Daoy (cell line): ENCODE measurements at places on chromosomes 2 and 18. TPM values are rescaled to one million over a fixed set of nuclear protein-coding genes. Genes with fewer than 3 reads are reported as not detected.
A peak's percentile ranks its signal among the peaks of the same experiment; 100 is the strongest.

- no peak for DNase-seq
Observed at GRCh38 chr18:34660572-34660971, 49.5 kb upstream of the DTNA start.

GRCh38 chr2:207405150-207405549, 124.6 kb upstream of the CREB1 start:
- DNase-seq: no peak

DYNAP gene
- not detected in 2 replicates for total RNA-seq

- peak; percentile 39 for DNase-seq
Observed at GRCh38 chr2:120398996-120399888, 53.3 kb downstream of the INHBB start.

DNA sequence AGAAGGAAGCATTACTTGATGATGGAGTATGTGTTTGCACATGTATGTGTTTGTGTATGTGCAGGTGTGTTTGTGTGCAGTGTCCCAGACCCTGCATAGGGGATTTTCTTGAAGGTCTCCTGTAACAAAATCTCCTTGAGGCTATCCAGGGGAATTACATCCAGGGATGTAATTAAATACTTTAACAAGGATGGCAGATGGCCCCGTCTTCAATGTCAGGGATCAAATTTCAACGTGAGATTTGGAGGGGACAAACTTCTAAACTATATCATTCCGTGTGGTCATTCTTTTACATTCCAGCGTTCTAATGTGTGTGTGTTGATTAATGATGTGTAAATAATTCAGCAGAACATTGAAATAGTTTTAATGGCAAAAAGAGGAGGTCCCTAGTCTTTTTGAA, 3.3 kb downstream of the UGT1A9 start:
- DNase-seq: no peak

GRCh38 chr2:239625971-239626734, 225.3 kb upstream of the HDAC4 start:
- DNase-seq: no peak

DNAH7 gene
- total RNA-seq: 0.11 and 0.27 TPM in 2 replicates

ST8SIA5 gene
- total RNA-seq: 0.03 and 0.40 TPM in 2 replicates

COL4A4 gene
- under 0.01 and 0.15 TPM in 2 replicates for total RNA-seq

ANKRD30BL gene
- total RNA-seq: not detected in 2 replicates

- no peak for DNase-seq
Observed at GRCh38 chr18:11882636-11883035, 25.5 kb downstream of the MPPE1 start.

GRCh38 chr2:144593803-144594202, 73.9 kb upstream of the ZEB2 start:
- no peak for DNase-seq

- DNase-seq: no peak
Observed at GRCh38 chr18:59681521-59682004, 15.7 kb downstream of the CCBE1 start.

GRCh38 chr2:128549646-128550260, 231.1 kb upstream of the HS6ST1 start:
- DNase-seq: no peak

TFCP2L1 gene
- 0.51 and 1.3 TPM in 2 replicates for total RNA-seq

DNA sequence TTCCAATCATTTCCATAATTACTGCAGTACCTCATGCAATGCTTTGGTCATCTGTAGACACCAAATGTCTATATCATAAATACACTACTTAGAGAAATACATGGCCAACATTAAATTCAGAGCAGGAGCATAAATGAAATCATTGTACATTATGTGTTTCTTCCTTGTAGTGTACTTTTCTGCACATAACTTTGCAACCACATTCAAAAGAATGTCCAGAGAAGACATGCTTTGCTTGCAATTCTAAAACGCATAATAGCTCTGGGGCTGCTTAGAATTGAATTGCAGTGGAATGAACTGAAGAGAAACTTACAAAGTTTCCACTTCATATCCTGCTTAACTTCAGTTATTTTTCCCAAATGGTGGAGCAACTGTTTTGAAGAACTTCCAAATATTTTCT, 664.4 kb downstream of the DSC3 start:
- DNase-seq: no peak

MALT1 gene
- total RNA-seq: 26.6 and 27.9 TPM in 2 replicates

SDC1 gene
- 75.2 and 84.6 TPM in 2 replicates for total RNA-seq

LIMS1 gene
- total RNA-seq: 97.7 and 99.2 TPM in 2 replicates

- DNase-seq: no peak
Observed at GRCh38 chr2:121955872-121956271, 200.4 kb downstream of the TSN start.

GRCh38 chr2:97701851-97702465, 11.4 kb upstream of the ZAP70 start:
- DNase-seq: no peak

KRTCAP3 gene
- total RNA-seq: not detected in 2 replicates

DNA sequence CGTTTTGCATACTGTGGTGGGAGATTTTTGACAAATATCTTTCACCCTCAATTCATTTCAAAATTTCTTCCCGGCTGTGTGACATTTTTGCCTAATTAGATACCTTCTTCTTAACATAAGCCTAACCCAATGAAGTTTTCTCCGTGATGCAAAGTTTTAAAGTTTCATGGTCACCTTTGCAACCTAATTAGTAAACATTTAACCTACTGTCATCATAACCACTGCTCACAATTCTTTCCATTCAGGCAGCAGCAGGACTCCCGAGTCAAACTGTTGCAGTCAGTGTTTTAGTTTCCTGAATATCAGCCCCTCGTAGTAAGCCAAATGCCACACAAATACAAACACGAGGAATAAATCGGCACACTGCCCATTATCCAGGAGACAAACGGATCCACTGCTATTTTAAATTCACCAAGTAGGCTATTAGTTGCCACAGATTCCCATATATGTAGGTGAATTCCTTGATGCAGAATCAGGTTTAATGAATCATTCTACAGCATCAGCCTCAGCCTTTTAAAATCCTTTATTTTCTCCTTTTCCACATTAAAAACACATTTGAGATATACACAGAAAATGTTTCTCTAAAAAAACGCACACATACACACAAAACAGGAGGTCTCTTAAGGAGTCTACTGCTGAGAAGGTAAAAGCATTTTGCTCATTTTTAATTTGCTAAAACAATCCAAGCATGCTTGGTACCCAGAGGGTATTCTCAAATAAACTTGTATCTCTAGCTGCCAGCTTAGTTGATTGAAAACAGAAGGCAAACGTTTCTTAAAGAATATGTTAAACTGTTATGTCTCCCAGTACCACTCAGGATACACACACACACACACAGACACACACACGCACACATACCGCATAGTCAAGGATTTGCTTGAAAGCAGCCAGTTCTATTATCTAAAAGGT, 106.5 kb upstream of the KCTD1 start:
- DNase-seq: no peak

RAPGEF4 gene
- 0.24 and 0.51 TPM in 2 replicates for total RNA-seq

- DNase-seq: no peak
Observed at GRCh38 chr2:82992968-82993367, 1466.1 kb downstream of the SUCLG1 start.

- DNase-seq: no peak
Observed at GRCh38 chr2:226622484-226622883, 177.1 kb downstream of the IRS1 start.

DNA sequence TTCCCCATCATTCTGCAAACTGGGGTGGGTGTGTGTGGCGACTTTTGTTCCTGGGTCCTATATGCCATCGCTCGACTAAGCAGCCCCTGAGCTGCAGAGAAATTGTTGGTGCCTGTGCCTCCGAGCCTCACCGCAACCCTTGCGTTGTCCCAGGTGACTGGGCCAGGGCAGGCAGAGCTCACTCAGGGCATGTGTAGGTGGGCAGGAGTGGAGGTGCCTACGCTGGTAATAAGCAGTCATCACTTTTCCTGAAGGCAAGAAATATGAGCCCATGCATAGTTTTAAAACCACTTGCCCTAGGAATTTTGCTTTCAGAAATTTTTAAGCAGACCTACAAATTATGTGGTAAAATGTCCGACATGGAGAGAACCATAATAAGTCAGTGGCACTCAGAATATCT, 197.8 kb downstream of the SMAD7 start:
- DNase-seq: no peak

APLF gene
- 1.4 and 3.0 TPM in 2 replicates for total RNA-seq

DNA sequence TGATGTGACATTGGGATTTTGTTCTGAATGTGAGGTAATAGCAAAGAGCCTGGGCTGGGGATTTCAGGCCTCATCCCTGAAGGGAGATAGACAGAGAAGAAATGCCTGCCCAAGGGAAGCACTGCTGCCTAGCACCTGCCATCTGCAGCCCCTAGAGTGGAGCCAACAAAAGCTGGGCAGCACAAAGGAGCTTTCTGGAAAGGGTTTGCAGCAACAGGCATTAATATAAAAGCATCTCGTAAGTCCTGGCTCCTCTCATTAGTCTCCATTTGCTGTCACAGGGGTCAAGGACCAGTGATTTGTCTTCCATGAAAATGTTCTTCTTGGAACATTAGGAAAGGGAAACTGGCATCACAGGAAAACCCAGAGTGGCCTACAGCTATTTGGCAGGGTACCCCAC, 157.2 kb upstream of the SLC14A2 start:
- no peak for DNase-seq

DNA sequence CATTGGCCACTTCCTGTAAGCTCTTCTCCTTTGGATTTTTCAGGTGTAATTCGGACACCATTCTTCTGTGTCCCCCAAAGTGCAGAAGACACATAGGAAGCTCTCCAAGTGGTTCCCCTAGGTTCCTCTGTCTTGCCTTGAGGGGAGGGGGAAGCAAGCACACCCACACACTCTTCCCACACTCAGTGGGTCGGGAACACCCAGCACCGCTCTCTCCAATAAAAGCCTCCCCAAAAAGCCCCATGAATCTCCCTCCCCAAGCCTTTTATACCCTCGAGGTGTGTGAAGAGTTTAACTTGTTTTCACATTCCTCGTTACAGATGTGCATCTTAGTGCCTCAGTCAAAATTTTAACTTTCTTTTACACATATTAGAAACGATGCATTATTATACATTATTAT, 9.9 kb upstream of the TMEM237 start:
- DNase-seq: no peak

- DNase-seq: no peak
Observed at GRCh38 chr2:68901199-68901514, 30.0 kb upstream of the BMP10 start.

DBI gene
- 93.6 and 133 TPM in 2 replicates for total RNA-seq

DNA sequence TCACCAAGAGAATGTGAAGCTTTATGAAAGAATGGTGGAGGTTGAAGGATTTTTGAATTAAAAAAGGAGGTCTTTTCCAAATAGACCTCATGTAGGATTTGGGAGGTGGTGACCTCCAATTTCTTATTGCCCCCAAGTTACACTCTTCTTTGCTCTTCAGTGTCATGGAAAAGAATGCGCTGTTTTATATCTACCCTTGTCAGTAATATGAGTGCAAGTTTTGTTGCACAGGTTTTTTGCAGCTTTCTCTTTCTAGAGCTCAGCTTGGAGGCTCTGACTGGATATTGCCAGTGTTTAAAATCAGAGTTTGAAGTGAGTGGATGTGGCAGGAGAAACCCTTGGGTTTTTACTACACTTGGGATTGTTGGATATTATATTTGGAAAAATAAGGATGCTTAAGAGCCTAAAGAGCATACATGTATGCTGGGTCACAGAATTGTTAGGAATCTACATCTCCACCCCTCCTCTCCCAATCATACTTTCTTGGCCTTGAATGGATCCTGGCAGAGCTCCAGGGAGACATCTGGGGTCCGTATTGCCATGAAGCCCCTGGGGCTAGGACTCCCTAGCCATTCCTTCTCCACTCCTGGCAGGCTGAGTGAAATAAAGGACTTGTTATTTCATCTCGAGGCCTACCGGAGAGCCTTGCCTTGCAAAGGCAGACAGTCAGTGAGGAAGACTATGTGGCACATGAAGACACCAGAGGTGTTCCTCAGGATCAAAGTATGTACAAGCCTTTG, 43.8 kb downstream of the APOB start:
- DNase-seq: no peak

GRCh38 chr18:12703096-12703567, 290 bp downstream of the PSMG2 start:
- no peak for DNase-seq

BCL2L11 gene
- total RNA-seq: 2.4 and 4.8 TPM in 2 replicates

RAB17 gene
- total RNA-seq: 0.40 and 2.3 TPM in 2 replicates

DNA sequence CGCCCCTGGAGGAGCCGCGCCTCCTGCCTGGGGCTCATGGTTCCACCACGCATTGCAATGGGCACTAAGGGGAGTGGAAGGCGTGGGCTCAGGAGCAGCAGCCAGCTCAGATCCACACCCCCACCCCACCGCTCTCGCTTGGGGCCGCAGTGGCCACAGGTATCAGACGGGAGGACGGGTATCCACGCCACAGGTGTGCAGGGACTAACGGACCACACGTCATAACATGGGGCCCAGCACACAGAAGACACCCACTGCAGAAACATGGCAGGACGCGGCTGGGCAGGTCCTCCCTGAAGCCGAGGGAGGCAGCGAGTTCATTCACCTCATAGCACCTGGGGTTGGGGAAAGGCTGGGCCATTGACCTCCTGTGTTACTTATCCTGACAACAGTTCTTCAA, 13.0 kb downstream of the HDAC4 start:
- no peak for DNase-seq

LRP1B gene
- not detected in 2 replicates for total RNA-seq

- no peak for DNase-seq
Observed at GRCh38 chr2:131145040-131145439, 39.9 kb downstream of the PLEKHB2 start.

IRS1 gene
- 5.2 and 6.4 TPM in 2 replicates for total RNA-seq

CHCHD5 gene
- total RNA-seq: 18.9 and 26.2 TPM in 2 replicates

DNA sequence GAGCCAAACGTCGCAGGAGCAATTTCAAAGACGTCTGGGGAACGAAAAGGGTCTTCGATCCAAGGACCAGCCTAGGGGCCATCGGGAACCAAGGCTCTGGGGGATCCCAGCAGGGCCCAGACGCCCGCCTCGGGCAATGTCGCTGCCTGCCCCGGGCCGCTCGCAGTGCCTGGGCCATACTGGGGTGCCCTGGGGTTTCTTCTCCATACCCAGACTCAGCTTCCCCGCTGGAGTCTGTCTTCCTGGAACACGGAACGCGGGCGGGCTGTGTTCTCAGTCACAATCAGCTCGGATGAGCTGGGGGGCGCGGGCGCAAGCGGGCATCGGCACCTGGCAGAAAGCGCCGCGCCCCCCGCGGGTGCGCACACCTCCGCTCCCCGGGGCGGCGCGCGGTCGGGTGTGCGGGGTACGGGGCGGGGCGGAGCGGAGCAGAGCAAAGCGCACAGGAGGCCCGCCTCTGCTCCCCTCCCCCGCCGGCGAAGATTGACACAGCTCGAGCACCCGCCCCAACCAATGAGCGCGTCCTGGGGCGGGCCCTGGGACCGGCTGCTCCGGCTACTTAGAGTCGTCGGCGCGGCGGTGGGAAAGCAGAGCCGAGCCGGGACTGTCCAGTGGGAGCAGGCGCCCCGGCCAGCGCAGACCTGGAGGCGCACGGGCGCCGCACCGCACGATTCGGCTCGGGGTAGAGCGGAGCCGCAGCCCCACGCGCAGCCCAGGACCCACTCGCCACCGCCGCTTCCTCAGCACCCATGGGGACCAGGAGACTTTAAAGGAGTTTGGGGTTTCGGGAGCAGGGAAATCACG, at the start of gene LRATD1:
Gene LRATD1 (plus strand): TSS at position 585 of the 804 bp plus-strand sequence. CDS start 1,263 bp downstream, outside the sequence.
- peak; percentile 24 for DNase-seq

LCT gene
- total RNA-seq: 0.40 TPM in 1 of 2 replicates, not detected in the other

GRCh38 chr18:69885841-69886531, 61.7 kb downstream of the CD226 start:
- no peak for DNase-seq
